Mesothelial cell of epicardium (in vitro differentiated cells): ENCODE measurements at places on chromosomes 2 and 18. TPM values are rescaled to one million over a fixed set of nuclear protein-coding genes. Genes with fewer than 3 reads are reported as not detected.

Gene TFCP2L1
- 0.13 to 0.54 TPM (median 0.16 TPM) in 3 replicates for total RNA-seq

Gene GALR1
- total RNA-seq, result not detected in 3 replicates

DNA sequence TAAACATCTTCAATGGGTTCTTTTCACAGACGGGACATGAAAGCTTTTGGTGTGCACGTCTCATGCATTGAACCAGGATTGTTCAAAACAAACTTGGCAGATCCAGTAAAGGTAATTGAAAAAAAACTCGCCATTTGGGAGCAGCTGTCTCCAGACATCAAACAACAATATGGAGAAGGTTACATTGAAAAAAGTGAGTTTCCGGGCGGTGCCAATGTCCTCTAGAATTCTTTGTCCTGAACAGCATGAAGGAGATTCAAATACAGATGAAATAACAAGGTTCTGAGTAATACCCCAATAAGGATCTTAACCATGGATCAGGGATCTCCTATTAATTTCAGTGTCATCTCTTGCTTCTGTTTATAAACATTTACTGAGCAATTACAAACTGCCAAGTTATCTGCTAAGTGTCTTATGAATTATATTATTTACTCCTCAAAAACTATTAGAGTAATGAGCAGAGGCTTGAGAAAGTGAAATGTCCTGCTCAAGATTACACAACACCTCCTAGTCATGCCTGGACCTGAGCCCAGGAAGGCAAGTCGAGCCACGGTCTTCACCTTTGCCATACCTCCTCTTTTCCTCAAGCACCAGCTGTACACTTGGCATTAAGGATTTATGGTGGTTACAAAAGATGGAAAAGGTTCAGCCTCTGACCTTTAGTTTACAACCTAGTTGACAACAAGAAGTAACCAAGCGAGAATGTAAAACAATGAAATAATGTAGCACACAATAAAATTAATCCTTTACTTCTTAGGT is 22.6 kb downstream of the DHRS9 start:
- DNase-seq, result no peak

- DNase-seq, result no peak
These were observed 49.0 kb downstream of the HRH4 start for GRCh38 chr18:24509435-24509834.

Gene FAP
- total RNA-seq, result 47.1 to 59.6 TPM (median 50.5 TPM) in 3 replicates

GRCh38 chr2:133887676-133888040 is 319.4 kb upstream of the NCKAP5 start:
- DNase-seq, result no peak

DNA sequence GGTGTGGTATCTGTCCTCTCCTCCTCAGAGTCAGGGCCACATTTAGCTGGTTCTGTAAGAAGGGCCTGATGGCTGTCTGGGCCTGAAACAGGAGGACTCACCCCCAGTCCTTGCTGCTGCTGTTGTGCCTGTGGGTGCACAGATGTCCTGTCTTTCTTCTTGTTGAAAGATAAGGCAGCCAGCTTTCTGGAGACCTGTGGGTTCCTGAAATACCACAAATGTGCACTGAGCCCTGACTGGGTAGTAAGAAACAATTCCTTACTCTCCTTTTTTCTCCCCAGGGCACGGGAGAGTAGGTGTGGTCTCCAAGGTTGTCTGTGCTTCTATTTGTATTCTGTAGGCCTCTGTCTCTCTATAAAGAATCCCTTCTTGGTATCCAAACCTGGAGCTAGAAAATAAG is 96.2 kb upstream of the DLX2 start:
- DNase-seq, result no peak

Gene STAT1
- 100 to 106 TPM (median 100 TPM) in 3 replicates for total RNA-seq

GRCh38 chr18:48902856-48903601 is 47.7 kb downstream of the SMAD7 start:
- no peak for DNase-seq
